ENCODE measurements at places on chromosomes 2 and 18.

DNA sequence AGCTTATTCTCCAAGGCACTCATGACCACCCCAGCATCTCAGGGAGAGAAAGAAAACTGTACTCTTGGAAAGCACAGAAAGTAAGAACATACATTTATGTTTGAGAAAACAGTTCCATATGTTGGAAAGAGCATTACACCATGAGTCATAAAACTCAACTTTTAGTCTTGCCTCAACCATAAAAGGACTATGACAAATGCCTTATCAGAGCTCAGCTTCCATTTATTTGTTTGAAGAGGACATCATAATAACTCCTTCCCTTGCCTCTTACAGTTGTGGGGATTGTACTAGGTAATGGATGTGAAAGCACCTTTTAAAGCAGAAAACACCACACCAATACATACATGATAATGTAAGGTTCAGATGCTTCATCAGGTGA is 370.8 kb downstream of the LNPK start:
- peak; percentile 10 for DNase-seq

GRCh38 chr2:64295326-64296139 is 151.3 kb upstream of the PELI1 start:
- no peak for DNase-seq

- no peak for DNase-seq
Observed at GRCh38 chr18:25235401-25236042, 116.4 kb downstream of the ZNF521 start.

DNA sequence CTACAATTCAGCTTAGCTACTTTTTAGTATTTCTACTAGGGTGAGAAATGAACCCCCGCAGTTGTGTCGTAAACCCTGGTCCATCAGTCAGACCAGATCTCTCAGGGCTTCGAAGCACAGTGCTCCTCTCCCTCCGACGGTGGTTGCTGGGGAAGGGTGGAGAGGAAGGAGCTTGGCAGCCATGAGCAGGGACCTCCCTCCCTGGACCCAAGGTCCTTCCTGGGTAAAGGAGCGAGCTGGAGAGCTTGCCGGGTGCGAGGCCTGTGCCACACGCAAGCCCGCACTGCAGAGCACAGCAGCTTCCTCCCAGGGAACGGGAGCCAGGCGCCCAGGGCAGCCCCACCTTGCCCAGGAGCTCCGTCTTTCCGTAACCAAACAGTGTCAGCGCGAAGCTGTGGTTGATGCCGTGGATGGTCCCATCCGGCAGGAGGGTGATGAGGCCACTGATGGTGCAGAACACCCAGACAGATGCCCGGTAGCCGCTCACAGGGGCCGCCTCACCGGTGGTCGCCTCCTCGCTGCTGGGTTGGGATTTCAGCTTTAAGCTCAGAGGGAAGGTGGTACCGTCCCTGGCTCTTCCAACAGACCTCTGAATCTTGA is 12.5 kb downstream of the PASK start:
- no peak for DNase-seq

DNA sequence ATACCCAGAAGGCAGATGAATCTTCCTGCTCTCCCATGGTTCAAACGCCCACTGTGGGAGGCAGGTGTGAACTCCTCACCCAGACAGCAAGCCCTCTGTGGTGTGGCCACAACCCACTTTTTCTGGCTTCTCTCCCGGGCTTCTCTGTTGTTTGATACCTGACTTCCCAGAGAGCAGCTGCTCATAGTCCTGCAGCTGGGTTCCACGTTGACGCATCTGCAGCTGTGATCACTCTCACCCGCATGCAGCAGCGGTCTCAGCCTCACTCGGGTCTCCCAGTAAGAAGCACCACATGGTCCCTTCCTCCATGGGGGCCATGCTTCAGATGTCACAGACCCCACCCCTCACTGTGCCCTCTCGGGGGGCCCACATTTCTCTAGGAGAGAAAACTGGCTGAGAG is 3.5 kb downstream of the ASPRV1 start:
- no peak for DNase-seq
